ENCODE measurements at places on chromosomes 12 and 14. TPM values are rescaled to one million over a fixed set of nuclear protein-coding genes. Genes with fewer than 3 reads are reported as not detected.

CIDEB gene
- total RNA-seq = 5.6 TPM

NYNRIN gene
- 34.7 TPM for total RNA-seq

ANGEL1 gene
- 22.2 TPM for total RNA-seq

RND1 gene
- total RNA-seq = 29.1 TPM

MYF5 gene
- total RNA-seq = not detected

TMEM63C gene
- total RNA-seq = 21.6 TPM

CPNE6 gene
- 27.2 TPM for total RNA-seq

MYO1H gene
- total RNA-seq = 0.31 TPM

AICDA gene
- total RNA-seq = not detected

ZNF891 gene
- total RNA-seq = 30.4 TPM

RNASE7 gene
- total RNA-seq = not detected

TPH2 gene
- total RNA-seq = not detected

CMA1 gene
- not detected for total RNA-seq

KRT85 gene
- total RNA-seq = not detected

CLEC2A gene
- total RNA-seq = not detected

DHRS2 gene
- total RNA-seq = not detected

ACOT6 gene
- not detected for total RNA-seq

ENDOU gene
- not detected for total RNA-seq

VIPAS39 gene
- 35.1 TPM for total RNA-seq

LGMN gene
- 28.8 TPM for total RNA-seq

TBX3 gene
- total RNA-seq = 1.9 TPM

PTPRR gene
- total RNA-seq = 18.5 TPM

AQP2 gene
- not detected for total RNA-seq

GPR135 gene
- total RNA-seq = 19.1 TPM

AKAP3 gene
- total RNA-seq = 2.5 TPM

TEX52 gene
- not detected for total RNA-seq

CDK4 gene
- total RNA-seq = 55.4 TPM

PIK3C2G gene
- total RNA-seq = 0.31 TPM

SRGAP1 gene
- total RNA-seq = 99.2 TPM

TESPA1 gene
- not detected for total RNA-seq

AJUBA gene
- 4.7 TPM for total RNA-seq

LIN7A gene
- 37.9 TPM for total RNA-seq

GPX2 gene
- total RNA-seq = not detected

CSRP2 gene
- 280 TPM for total RNA-seq

CD69 gene
- not detected for total RNA-seq

GTF2H3 gene
- 31.0 TPM for total RNA-seq

NUAK1 gene
- 43.2 TPM for total RNA-seq

CFAP251 gene
- total RNA-seq = 13.1 TPM

PTHLH gene
- not detected for total RNA-seq

GUCY2C gene
- not detected for total RNA-seq

IFNG gene
- total RNA-seq = not detected

ISM2 gene
- not detected for total RNA-seq

SLC2A14 gene
- not detected for total RNA-seq

KIF21A gene
- total RNA-seq = 385 TPM

TAS2R31 gene
- 46.6 TPM for total RNA-seq

CCDC177 gene
- total RNA-seq = 8.8 TPM

RFX4 gene
- 9.4 TPM for total RNA-seq

All from parietal lobe (tissue), 2 donors.